ENCODE measurements at places on chromosomes 12 and 14.

DNA sequence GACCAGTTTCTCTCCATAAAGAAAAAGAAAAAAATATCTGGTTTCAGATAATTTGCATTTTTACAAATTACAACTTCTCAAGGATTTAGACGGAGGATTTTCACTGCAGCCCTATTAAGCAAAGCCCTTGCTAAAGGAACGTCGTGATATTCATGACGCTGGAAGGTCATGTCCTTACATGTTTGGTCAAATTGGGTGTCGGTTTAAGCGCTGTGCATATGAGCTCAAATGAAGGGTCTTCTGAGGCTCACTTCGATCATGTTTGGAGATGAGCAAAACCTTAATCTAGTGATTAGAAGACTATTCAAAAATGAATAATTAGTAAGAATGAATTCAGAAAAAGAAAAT is 67.3 kb upstream of the USP15 start:
- DNase-seq, result no peak

GRCh38 chr12:93266-94005 is 26.9 kb downstream of the IQSEC3 start:
- no peak for DNase-seq

GRCh38 chr14:32764131-32764530 is 174.5 kb upstream of the NPAS3 start:
- DNase-seq, result no peak

DNA sequence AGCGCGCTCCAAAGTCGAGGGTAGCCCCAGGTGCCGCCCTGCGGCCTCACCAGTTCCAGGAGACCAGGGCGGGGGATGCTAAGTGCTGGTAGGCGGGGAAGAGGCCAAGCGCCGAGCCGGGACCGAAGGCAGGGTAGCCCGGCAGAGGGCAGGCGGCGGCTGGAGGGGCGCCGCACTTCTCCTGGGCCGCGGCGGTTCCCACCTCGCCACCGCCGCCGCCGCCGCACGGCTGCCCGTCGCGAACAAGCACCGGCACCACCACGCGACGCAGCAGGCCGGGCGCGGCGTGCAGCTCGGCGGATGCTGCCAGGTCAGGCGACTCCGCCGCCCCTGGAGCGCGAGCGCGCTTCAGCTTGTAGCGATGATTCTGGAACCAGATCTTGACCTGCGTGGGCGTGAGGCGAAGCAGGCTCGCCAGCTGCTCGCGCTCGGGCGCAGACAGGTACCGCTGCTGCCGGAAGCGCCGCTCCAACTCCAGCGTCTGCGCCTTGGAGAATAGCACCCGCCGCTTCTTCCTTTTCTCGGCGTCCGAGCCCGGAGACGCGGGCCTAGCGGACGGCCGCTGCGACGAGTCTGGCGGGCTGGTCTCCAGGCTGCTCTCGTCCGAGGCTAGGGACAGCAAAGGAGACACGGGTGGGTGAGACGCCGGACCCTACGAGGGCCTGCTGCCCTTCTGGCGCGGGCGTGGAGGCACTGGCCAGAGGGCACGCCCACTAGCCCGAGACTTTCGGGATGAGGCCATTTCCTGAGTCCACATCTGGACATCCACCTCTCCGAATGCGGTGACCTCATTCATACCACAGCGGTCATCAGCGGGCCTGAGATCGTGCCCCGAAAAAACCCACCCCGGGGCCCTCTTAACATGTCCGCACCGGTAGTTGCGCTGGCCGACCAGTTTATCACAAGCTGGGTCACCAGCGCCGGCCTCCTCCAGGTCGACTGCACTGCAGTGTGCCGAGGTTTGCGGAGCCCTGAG is 1.3 kb downstream of the NKX2-8 start:
- DNase-seq, result peak; percentile 19

GRCh38 chr12:129530517-129530916 is 373.3 kb downstream of the TMEM132D start:
- no peak for DNase-seq

GRCh38 chr12:120832737-120833136 is 71.4 kb downstream of the SPPL3 start:
- DNase-seq, result no peak

DNA sequence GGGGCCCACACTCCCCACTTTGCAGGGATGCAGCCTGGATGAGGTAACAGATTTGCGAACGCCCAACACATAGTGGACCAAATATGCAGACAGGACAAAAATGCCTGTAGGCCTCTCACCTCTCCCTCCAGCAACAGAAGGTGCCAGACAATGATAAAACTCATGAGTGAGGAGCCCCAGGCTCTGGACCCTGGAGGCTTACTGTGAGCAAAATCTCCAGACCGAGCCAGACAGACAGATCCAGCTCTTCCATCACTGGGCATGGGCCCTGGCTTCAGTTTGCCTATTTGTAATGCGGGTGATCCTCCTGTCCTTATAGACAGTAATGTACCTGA is 42.3 kb downstream of the IRF2BPL start:
- DNase-seq, result no peak
